ENCODE measurements at places on chromosomes 5 and 9.
A peak's percentile ranks its signal among the peaks of the same experiment; 100 is the strongest.

- no peak for DNase-seq
Observed at GRCh38 chr5:179235416-179236400, 109.6 kb downstream of the ADAMTS2 start.

DNA sequence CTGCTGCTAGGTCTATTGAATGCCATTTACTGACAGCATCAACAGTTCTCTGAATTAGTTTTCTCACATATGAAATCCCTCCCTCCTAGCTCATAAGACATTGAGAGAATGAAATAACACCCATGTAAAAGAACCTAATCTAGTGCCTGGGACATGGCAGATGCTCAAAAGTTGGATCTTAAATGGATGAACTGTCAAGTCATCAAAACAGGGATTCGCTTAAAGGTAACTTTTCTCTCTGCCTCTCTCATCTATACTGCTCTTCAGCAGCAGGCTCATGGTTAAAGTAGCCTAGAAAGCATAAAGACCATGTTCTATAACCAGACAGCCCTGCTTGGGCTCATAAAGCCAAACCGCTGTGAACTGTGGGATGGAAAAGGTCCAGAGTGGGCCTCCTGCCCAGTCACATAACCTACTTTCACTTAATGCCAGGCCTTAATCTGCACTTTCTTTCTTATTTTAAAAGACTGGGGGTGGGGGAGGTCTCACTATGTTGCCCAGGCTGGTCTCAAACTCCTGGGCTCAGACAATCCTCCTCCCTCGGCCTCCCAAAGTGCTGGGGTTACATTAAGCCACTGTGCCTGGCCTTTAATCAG is 3.7 kb downstream of the TMEM245 start:
- no peak for DNase-seq

- no peak for DNase-seq
Observed at GRCh38 chr9:136016572-136017288, 55.6 kb upstream of the UBAC1 start.

- DNase-seq: peak; percentile 1
Observed at GRCh38 chr5:8908055-8908683, 637.7 kb downstream of the SEMA5A start.

DNA sequence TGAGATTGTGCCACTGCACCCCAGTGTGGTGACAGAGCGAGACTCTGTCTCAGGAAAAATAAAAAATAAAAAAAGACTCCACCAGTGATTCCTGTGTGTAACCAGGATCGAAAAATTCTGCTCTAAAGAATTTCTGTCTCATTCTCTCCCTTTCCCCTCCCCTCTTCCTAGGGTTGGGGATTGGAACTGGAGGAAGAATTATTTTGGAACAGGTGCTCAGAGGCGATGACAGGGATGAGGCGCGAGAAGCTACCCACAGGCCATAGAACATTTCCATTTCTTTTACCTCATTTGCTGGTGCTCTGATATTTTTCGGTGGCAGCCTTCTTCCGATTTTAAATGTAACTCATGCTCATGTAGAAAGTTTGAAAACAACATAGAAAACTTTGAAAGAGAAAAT is 80.1 kb downstream of the DAPK1 start:
- DNase-seq: no peak

DNA sequence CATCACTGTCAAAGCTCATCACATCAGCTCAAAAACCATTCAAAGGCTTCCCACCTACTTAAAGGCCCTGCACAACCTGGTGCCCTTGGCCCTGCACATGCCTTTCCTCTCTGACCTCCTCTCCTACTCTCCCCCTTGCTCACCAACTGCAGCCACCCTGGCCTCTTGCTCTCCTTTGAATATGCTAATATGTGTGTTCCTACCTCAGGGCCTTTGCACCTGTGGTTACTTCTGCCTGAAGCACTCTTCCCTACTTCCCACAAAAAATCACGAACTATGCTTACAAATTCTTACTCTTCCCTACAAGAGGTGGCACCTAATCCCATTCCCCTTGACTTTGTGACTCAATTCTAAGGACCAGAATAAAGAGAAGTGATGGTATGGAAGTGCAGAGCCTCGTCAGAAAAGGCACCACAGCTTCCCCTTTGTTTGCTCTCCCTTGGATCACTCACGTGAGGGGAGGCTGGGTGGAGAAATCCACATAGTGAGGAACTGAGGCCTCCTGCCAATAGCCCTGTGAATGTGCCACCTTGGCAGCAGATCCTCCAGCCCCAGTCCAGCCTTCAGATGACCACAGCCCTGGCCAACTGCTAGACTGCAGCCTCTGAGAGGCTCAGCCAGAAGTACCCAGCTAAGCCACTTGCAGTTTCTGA is 3.2 kb upstream of the TMEM171 start:
- DNase-seq: no peak

DNA sequence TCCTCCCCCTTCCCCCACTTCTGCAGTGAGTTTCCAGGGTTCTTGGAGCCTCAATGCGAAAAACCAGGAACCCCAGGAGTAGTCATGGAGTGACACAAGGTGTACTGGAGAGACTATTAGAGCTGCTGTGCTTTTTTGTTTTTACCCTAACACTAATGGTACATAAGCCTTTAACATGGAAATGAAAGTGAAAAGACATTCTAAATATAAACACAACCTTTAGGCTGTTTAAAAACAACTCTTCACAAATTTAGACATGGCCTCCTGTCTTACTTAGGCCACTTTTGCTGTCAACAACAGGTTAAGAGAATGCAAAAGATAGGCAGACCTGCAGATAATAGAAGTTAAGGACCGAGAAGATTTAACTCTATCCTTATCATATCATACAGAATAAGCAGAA is 232.2 kb downstream of the DENND1A start:
- no peak for DNase-seq

GRCh38 chr5:143172739-143173138 is 230.7 kb downstream of the NR3C1 start:
- no peak for DNase-seq

GRCh38 chr9:108786901-108787689 is 68.7 kb downstream of the ACTL7B start:
- no peak for DNase-seq

Measured in activated naive CD8-positive, alpha-beta T cell treated with anti-CD3 and anti-CD28 coated beads for 36 hours (primary cell).